Occipital lobe (tissue), 3 donors: ENCODE measurements at places on chromosomes 5 and 9. TPM values are rescaled to one million over a fixed set of nuclear protein-coding genes. Genes with fewer than 3 reads are reported as not detected.

DNA sequence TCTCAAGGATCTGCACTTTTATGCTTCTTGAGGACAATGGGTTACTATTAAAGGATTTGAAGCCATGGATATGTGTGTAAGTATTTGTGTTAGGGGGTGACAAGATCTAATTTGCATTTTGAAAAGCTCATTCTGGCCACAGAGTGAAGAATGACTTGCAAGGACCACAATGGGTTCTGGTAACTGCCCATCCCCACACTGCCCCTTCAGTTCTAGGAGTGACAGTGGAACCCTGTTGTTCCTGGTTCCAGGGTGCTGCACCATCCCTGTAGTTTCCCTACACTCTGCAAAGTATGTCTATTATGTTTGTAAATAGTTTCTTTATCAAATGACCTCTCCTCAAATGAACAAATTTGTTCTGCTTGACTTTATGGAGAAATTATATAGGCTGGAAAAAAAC is 9.7 kb upstream of the SPRY4 start:
- DNase-seq, result no peak

- no peak for DNase-seq
Measured at GRCh38 chr5:67350185-67350584, 153.6 kb upstream of the CD180 start.

C5orf58 gene
- total RNA-seq, result not detected

BHMT2 gene
- 0.62 TPM for total RNA-seq

SELENOP gene
- 53.7 TPM for total RNA-seq
